ENCODE measurements at places on chromosomes 7 and 10.
A peak's percentile ranks its signal among the peaks of the same experiment; 100 is the strongest.

- no peak for DNase-seq
These were observed 42.4 kb upstream of the TOMM7 start for GRCh38 chr7:22864855-22865601.

DNA sequence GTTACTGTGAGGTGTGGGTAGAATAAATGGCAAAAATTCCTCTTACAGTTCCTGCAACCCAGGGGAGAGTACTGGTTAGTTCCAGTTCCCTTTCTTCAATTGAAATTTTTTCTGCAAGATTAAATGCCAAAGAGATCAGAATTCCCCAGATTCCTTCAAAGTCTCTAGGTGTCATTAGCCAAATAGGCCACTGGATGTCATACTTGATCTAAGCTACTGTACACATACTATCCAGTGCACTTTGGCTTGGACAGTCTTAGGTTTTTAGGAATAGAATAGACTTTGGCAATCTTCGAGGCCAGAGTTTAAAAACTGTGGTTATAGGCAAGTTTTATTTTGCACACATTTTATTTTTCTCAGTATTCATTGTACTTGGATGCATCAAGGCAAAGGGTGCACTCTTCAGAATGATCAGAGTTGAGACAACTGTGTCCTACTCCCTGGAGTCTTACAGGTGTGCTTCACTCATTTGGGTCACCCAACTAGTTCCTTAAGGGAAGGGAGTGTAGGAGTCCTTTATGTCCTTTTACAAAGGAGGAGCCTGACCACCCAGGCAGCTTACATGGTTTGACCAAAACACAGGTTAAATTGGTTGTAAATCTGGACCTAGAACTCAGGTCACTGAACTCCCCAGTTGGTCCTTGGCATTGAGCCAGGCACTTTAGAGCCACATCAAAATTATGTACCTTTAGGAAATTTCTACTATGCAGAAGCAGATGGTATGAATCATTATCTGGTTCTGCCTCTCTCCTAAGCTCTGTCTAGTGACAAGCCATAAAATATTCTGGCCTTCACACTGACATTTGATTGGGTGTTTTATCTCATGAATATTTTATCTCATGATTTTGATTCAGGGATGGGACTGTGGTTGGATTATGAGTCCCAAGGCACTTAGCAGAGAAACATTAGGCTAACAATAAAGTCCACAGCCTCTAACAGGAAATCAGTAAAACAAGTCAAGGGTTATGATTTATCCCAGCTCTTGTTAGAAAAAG is 49.5 kb downstream of the ASAH2B start:
- DNase-seq: no peak

DNA sequence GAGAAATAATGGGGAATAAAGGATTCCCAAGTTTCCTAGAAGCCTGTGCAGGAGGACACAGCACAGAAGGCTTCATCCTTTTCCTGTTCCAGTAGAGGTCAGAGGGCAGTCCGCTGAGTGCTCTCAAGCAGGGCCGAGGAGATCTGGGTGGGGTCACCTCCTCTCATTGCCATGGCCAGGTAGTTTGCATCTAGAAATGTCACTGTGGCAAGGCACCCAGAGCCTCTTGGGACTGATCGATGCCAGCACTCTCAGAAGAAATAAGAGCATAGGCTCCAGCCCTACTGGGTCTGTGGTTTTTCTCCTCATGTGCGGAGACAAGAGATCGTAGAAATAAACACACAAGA is 7.9 kb downstream of the NUB1 start:
- no peak for DNase-seq

DNA sequence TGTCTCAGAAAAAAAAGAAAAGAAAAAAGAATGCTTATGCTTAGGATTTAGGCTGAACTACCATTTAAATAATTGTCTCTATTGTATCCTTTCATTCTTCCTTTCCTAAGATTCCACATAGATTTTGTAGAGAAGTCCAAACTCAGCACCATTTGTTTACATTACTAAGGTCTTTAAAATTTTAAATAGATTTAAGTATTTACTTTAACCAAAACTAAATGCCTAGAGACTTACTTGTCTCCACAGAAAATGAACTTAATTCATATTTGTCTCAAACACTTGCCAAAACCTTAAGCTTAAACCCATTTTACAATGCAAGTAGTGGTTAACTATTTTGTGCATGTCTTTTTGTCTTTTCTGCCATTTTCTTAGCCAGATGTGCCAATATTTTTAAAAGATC is 54.1 kb upstream of the ABI1 start:
- no peak for DNase-seq

DNA sequence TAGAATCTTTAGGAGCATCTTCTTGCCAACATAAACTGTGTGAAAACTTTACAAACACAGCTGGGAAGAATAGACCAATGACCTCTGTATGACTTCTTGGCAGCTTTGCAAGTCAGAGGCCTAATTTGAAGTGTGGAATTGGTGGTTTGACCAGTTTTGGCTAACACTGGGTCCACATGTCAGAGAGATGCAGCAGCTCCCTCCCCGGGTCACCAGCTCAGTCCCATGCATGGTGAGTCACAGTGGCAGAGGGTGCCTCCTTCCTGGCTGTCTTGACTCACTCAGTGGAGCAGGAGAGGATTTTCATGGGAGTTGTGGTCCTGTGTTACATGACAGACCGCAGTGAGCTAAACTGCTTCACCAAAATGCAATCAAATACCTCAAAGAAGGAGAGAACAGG is 8.2 kb upstream of the STARD3NL start:
- DNase-seq: no peak

DNA sequence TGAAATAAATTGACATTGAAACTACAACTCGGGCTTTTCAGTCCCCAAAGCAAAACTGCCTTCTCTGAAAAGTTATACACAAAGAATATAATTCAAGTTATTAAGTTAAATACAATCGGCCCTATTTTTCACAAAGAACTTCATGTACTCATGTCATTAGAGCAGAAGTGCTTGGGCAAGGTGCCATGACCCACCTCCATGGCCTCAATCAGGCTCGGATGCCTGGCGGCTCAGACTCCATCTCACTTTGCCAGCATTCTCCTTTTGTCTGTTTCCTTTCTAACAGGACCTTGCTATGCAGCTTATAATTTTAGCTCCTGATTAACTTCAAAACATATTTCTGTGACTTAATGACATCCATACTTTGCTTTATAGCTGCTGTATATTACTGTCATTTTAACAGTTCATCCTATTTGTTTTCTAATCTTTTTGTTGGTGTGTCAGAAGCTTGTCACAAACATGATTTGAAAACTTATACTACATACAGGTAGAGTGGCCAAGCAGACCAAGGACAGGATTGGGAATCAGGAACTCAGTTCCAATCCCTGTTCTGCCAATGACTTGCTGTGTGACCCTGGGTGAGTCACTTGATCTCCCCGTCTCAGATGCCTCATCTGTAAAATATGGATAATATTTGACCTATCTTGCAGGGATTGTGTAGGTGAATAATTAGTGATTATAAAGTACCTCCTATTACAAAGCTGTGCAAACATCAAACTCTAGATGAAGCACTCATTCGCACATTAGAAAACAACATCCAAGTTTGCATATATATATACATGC is 60.8 kb upstream of the ITGA8 start:
- DNase-seq: no peak

GRCh38 chr10:43203448-43204041 is 63.3 kb downstream of the RASGEF1A start:
- peak; percentile 48 for DNase-seq

DNA sequence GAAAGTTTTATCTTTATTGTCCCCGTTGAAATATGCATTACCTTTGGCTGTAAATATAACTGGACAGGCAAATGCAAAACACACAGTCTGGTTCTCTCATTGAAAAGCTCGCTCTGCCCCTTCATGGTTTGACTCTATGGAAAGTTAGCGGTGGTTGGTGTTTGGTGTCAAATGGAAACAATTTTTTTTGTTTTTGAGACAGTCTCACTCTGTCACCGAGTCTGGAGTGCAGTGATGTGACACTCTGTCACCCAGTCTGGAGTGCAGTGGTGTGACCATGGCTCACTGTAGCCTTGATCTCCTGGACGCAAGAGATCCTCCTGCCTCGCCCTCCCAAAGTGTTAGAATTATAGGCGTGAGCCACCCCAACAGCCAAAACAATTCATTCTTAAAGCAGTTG is 149.7 kb downstream of the LRRC4 start:
- DNase-seq: no peak

- no peak for DNase-seq
These were observed 260.3 kb downstream of the SORCS1 start for GRCh38 chr10:106904209-106904608.

GRCh38 chr7:45000093-45001032 is at the start of gene CCM2:
CCM2 (plus strand) TSS chr7:45000201; CDS start chr7:45000334, 133 bp downstream.
- DNase-seq: peak; percentile 35

DNA sequence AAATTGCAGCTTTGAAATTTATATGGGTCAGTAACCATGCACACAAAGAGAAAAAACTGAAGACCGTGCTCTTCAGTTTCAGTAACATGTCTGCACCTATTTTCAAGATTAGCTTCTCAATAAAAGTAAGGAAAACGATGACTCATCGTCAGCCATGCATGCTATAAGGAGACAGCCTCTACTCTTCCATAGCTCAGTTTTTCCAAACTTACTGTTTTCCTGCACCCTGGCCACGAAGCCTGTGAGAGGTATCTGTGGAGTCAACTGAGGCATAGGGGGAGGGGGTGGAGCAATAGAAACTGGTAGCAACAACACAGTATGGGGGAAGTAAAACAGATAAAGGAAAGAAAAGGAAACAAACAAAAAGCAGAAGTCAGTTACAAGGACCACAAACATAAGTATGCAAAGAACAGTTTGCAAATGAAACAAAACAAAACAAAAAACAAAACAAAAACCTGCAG is 58.0 kb downstream of the PDSS1 start:
- no peak for DNase-seq

GRCh38 chr7:4775848-4776623 is 613 bp downstream of the AP5Z1 start:
- peak; percentile 58 for DNase-seq

GRCh38 chr10:131647789-131648188 is 253.0 kb upstream of the PPP2R2D start:
- no peak for DNase-seq

DNA sequence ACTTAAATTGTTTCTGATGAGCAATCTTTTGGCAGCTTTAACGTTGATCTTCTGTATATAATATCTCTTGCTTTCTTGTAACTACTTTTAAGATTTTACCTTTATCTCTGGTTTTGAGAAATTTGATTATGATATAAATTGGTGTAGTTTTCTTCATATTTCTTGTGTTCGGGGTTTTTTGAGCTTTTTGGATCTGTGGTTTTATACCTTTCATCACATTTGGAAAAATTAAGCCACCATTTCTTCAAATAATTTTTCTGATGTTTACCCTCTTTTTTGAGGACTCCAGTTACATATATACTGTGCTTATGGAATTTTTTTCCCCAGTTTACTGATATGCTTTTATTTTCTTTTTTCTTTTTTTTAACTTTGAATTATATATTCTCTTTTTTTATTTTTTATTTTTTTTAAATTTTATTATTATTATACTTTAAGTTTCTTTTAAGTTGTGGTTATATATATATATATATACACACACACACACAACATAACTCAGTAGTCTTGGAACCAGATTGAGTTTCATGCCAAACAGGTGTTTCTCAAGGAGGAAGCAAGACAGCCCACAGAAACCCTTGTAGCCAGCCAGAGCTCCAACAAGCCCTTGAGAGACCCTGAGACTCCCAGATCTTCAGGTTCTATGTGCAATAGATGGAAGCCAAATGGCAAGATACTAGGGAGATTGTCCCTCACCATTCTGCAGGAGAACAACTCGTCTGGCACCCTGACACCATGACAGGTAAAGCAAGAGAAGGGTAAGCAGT is 27.5 kb upstream of the NME8 start:
- DNase-seq: no peak

DNA sequence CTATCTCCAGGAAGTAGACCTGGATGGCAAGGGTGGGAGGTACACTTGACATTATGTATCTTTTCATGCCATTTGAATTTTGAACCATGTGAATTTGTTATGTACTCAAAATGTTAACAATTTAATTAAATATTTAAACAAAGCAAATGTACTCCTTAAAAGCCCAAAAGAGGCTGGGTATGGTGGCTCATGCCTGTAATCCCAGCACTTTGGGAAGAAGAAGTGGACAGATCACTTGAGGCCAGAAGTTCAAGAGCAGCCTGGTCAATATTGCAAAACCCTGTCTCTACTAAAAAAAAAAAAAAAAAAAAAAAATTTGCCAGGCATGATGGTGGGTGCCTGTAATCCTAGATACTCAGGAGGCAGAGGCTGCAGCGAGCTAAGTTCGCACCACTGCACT is 136.9 kb upstream of the ASAH2 start:
- DNase-seq: no peak

DNA sequence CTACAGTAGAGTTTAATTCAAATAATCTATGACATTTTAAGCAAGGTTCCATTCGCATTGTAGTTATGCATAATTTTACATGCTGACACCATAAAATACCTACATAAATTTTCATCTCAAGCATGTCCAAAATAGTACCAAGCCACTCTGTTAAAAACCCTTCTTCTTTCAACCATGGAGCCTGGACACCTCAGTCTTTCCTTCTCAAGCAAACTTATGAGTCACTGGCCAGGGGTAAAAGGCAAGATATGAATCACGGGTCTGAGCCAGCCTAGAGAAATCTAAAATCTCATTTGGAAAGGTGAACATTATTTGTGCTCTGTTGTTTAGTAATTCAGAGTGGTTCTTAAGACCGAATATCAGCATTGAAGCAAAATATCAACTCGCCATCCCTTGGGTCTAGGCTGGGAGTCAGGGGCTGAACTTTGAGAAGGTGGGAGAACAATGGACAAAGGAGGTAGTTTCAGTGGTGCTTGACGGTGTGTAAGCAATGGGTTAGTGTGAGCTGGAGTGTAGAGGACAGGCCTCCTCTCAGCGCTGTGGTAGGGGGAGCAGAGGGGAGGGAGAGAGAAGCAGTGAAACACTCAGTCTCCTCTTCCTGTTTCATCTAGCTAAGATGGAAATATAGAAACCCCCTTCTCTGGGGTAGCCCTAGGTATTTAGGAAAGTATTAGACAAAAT is 19.1 kb upstream of the GPAM start:
- peak; percentile 7 for DNase-seq

- DNase-seq: peak; percentile 54
These were observed 10.9 kb downstream of the SEC31B start for GRCh38 chr10:100508691-100509150.

DNA sequence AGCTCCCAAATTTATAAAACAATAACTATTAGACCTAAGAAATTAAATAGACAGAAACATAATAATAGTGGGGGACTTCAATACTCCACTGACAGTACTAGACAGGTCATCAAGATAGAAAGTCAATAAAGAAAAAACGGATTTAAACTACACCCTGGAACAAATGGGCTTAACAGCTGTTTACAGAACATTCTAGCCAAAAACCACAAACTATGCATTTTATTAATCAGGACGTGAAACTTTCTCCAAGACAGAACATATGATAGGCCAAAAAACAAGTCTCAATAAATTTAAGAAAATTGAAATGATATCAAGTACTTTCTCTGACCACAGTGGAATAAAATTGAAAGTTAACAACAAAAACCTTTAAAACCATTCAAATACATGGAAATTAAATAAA is 46.4 kb downstream of the ZNF680 start:
- DNase-seq: no peak

- no peak for DNase-seq
These were observed 528.1 kb upstream of the DPP6 start for GRCh38 chr7:153524070-153524601.

- DNase-seq: no peak
These were observed 1.5 kb downstream of the BZW2 start for GRCh38 chr7:16647435-16647960.
